ENCODE measurements at places on chromosomes 1 and 21.

- DNase-seq = peak; percentile 25
These were observed 12.6 kb upstream of the RCSD1 start for GRCh38 chr1:167617153-167618147.

GRCh38 chr1:180167021-180167701 lies 12.5 kb downstream of the QSOX1 start:
- peak; percentile 8 for DNase-seq

DNA sequence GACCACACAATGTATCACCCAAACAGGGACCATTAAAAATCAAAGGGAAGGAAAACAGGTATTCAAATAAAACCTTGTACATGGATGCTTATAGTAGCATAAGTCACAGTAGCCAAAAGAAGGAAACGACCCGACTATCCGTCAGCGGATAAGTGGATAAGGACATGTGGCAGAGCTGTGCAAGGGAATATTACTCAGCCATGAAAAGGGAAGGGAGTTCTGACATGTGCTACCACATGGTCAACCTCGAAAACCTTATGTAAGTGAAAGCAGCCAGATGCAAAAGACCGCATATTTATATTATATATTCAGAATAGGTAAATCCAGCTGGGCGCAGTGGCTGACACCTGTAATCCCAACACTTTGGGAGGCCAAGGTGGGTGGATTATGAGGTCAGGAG lies 193.3 kb downstream of the NPHP4 start:
- no peak for DNase-seq

DNA sequence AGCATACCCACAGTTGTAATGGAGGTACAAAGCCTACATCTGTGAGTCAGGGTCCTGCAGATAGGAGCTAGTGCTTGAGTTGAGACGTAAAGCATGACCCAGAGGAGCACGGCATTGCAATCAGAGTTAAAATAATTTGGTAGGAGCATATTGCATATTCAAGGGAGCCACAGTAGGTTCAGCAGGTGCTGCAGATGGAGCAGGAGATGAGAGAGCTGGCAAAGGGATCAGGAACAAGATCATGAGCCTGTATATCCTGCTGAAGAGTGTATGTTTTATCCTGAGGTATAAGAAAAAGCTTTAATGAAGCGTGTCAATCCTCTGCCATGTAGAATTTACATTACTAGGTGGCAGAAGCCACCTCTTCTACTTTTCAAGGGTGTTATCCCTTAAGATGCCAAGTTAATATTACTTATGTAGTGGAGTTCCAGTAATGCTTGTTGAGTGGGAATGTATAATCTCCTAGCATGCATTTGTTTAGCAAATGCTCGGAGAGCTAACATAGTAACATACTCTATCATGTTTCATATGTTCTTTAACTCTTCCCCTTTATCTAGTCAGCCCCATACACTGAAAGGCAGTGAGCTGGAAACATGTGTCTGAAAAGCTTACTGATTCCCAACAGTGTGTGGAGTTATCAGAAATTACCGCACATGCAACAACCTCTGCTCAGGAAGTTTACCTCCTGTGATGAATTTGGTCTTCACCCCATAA lies 300.3 kb downstream of the GRIK1 start:
- DNase-seq = no peak

GRCh38 chr21:36229181-36229580 lies 72.6 kb downstream of the DOP1B start:
- DNase-seq = no peak

DNA sequence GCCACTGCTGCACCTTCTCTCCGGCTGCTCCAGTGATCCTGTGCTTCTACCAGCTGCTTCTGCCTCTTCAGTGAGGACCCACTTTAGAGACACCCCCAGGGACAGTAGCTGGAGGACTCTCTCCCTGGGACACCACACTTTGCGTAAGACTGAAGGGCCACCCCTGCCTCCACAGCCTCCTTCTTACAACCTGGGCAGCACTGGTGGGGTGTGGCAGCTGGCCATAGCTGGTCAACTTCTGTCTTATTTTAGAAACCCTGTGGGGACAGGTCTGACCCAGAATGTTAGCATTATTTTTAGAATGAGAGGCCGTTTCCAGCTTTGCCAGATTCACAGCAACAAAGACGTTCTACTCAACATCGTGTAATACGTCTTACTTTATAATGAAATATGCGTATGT lies 1.1 kb upstream of the KRTAP10-9 start:
- no peak for DNase-seq

- DNase-seq = no peak
These were observed 50.5 kb downstream of the OPTC start for GRCh38 chr1:203544485-203544884.

- no peak for DNase-seq
These were observed 112.2 kb downstream of the DISP1 start for GRCh38 chr1:222927031-222927430.

DNA sequence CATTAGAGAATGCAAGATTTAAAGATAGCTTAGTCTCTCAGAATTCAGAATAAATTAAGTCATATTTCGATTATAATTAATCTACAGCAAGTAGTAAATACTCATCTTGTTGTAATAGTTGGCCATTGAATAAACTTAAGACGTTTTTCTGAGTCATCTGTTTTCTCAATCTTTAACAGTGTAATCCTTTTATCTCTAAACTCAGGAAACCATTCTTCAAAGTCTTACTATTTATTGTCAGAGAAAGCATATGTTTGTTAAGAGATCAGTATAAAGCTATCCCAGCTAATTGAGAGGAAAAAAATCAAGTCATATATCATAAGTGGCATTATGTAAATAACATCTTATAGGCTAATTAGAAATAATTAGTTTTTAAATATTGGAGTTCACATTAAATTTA lies 201.2 kb upstream of the ADAMTS5 start:
- no peak for DNase-seq

DNA sequence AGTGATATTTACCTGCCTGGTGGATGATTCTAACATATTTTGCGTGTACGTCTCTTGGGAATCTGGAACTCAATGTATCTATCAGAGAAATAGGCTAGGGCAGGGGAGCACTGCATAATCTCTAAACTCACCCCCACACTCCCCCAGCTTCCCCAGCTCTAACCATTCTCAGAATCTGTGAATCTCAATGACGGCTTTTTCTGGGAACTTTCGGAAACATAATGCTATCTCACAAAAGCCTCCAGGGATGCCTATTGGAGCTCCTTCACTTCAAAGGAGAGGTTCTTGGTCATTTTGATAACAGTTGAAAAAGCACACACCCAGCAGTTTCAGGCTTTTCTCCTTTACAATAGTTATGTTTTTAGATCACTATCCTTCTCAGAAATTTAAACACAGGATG lies 113.8 kb upstream of the MAGI3 start:
- no peak for DNase-seq

- DNase-seq = no peak
These were observed 223.8 kb downstream of the KCNH1 start for GRCh38 chr1:210910020-210910575.

GRCh38 chr21:35025206-35026152 lies 23.6 kb downstream of the RUNX1 start:
- no peak for DNase-seq

- DNase-seq = no peak
These were observed 233.0 kb upstream of the IRF2BP2 start for GRCh38 chr1:234842726-234843641.

- no peak for DNase-seq
These were observed 10.5 kb downstream of the EIF3I start for GRCh38 chr1:32232558-32233304.

GRCh38 chr1:40531381-40532061 lies at the start of gene ZNF684:
ZNF684 (plus strand) TSS chr1:40531637; CDS start chr1:40533167, 1,530 bp downstream.
- DNase-seq = peak; percentile 93

GRCh38 chr1:94079080-94079940 lies 41.6 kb downstream of the ABCA4 start:
- DNase-seq = peak; percentile 88

DNA sequence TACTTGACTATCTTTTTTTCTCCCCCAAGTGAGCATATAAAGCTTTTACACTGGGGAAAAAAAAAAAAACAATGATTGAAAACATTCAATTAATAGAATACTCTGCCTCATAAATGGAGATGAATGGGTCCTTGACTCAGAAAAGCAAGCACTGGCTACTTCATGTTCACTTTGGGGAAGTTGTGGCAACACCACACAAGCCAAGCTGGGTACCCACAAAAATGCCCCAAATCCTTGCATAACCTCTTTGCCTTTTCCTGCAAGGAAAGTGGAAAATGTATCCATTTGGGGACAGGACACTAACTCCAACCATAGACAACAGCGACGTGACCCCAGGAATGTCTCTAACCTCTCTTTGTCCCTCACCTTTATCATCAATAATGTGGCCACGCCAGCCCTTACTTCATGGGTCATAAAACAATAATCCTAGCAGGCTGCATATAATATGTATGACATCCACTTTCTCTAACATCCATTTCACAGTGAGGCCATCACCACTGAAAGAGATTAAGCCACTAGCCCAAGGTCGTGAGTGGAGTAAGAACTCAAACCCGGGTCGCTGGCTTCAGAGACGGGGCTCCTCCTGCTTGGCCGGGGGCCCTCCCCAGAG lies 2.3 kb downstream of the ECE1 start:
- DNase-seq = no peak

DNA sequence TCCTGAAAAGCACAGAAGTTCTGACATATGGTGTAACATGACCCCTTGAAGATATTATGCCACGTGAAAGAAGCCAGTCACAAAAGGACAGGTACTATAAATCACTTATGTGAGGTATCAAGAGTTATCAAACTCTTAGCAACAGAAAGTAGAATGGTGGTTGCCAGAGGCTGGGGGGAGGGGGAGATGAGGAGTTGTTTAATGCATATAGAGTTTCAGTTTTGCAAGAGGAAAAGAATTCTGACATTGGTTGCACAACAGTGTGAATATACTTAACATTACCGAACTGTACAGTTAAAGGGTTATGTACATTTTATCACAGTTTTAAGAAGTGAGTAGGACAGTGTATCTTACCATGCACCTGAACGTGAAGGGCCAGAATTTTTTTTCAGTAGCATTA lies 80.0 kb downstream of the USP25 start:
- DNase-seq = no peak

GRCh38 chr1:7652061-7652460 lies 119.0 kb upstream of the VAMP3 start:
- DNase-seq = no peak

DNA sequence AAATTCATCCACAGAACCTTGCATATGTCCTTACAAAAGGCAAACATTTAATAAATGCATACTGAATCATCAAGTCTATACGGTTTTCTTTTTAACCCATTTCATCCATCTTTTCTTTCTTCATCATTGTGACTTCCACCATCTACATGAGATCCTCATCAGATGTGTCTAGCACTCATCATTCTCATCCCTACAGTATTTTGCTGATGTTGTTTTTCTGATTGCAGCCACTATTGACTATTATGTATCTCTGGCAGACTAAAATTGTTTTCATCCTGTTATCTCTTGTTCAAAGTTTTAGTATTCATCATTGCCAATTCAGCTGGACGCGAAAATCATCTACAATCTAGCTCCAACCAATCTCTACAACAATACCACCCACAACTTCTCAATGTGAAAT lies 5.9 kb downstream of the LRIF1 start:
- DNase-seq = no peak

DNA sequence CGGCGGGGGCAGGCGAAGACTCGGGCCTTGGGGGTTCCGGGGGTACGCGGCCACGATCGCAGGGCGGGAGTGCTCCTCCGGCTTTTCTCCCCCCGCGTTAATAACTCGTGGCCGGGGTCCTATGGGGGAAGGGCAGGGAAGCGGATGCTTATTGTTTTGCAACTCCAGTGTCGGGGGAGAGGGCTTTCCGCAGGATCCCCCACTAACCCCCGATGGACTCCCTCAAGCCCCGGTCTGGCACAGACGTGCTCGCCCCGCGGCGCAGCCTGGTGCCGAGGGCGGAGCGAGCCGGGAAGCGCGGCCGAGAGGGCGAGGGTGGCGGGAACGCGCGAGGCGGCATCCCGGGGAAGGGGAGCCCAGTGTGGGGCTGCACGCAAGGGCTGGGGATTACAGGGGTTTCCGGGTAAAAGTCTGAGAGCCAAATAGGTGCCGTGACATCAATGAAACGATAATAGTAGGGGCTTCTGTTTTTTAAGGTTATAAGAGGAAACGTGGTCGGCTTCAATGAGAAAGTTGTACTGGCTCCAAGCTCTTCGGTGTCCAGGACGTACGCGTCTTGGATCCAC lies 772 bp downstream of the UCK2 start:
- peak; percentile 65 for DNase-seq

- no peak for DNase-seq
These were observed at the start of gene ECM1 for GRCh38 chr1:150507912-150508864. ECM1 (plus strand) TSS chr1:150508109; CDS start chr1:150508210, 101 bp downstream.

Measured in neural progenitor cell (in vitro differentiated cells).